ENCODE measurements at places on chromosomes 6 and 20.

- DNase-seq: no peak
Measured at GRCh38 chr6:11622156-11622555, 84.6 kb downstream of the TMEM170B start.

DNA sequence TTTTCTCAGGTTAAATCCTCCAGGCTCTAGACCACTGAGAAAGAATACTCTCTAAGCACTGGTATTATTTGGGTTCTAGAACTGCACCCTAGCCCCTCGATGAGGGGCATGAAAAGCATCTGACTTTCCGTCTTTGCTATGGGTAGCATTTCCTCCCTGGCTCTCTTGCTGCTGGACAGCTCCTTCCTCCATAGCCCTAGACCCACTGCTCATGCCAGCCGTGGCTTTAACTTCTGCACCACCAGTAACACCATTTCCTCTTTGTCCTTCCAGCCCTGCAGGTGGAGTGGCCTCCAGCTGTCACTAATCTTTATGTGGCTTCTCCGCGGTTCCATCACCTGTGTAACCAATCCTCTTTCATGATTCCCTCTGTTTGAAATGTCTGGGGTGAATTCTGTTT, 194.9 kb downstream of the SCP2D1 start:
- no peak for DNase-seq

DNA sequence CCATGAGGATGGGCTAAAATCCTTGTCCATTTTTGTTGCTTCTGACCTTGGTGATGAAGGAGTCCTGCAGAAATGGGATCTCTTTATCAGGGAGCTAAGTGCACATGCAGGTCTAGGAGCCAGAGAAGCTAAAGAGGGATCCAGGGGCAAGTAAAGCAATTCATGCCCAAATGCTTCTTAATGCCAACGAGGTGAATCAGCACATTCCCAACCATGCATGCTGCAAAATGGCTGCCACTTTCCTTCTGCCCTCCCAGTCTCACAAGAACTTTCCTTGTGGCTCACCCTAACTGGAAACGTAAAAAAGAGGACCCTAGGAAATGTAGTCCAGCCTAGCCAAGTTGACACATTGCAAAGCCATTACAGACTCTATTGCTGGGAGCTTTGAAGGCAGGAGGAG, 298.4 kb downstream of the MAFB start:
- no peak for DNase-seq

DNA sequence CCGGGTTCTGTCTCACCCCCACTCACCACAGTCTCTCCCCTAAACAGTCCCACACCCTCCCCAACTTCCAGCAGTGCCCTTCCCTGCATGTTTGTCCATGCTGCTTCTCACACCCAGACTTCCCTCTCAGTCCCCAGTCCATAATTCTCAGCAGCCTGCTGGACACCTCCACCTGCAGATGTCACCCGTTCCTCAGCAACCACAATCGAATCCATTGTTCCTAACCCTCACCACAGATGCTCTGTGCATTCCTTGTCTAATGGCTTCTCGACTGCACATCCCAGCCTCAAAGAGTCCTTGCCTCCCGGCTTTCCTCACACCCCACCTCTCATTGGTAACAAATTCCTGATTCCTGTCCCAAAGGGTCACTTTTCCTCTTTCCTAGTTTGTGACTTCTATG, 55.6 kb downstream of the GOPC start:
- no peak for DNase-seq

DNA sequence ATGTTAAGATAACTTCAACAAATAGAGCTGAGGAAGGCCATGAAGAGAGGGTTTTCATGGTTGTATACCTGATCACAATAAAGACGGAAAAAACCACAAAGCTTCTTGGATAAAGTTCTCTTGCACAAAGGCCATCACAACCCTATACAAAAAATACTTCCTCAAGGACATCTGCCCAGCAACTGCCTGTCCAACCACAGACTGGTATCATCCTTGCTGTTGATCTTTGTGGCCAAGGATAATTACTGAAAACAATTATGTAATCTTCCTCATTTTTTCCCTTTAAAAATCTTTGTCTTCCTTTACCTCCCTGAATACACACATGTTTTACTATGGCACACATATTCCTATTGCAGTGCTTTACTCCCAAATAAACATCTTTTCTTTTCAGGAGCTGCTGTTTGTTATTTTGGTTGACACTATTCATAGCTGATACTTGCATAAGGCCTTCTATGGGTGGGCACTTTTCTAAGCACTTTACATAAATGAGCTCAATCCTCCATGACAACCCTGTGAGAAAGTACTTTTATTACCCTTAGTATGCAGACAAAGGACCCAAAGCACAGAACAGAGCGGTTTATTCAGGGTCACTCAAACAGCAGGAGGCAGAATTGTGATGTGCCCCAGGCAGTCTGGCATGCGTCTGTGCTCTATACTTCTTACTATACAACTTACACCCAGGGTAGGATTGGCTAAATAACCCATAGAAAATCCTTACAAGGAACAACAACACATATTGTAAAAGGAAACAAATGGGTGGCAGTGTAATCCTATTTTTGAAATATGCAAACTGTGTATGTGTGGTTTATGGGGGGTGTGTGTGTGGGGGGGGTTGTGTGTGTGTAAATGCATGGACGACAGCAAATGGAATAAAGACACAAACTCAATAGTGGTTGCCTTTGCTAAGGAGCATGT, 35.1 kb downstream of the SNRNP48 start:
- DNase-seq: no peak

- no peak for DNase-seq
Measured at GRCh38 chr20:19024296-19025035, 188.0 kb upstream of the SLC24A3 start.

- no peak for DNase-seq
Measured at GRCh38 chr6:73636048-73636447, 17.7 kb downstream of the SLC17A5 start.

- DNase-seq: no peak
Measured at GRCh38 chr6:148517470-148517869, 174.8 kb downstream of the SASH1 start.

- no peak for DNase-seq
Measured at GRCh38 chr6:165959627-165960026, 208.0 kb downstream of the TBXT start.

DNA sequence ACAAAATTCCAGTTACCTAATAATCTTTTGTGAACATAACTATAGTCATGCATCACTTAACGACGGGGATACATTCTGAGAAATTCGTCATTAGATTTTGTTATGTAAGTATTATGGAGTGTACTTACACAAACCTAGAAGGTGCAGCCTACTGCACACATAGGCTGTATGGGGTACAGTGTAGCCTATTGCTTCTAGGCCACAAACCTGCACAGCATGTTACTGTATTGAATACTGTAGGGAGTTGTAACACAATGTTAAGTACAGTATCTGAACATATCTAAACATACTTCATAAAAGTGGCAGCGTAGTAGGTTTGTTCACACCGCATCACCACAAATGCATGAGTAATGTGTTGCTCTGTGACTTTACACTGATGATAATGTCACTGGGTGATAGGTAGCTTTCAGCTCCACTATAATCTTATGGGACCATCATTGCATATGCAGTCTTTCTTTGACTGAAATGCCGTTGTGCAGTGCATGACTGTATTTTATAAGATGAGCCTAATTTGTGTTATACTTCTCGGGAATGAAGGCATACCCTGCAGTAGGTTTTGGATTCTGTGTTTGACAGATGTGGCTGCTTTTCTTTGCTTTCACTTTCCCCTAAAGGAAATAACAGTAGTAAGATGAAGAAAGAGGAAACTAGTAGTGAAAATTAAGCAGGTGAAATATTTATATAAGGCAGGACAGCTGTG, 365.6 kb downstream of the FARS2 start:
- peak; percentile 10 for DNase-seq

GRCh38 chr6:156009656-156010055, 554.0 kb upstream of the NOX3 start:
- DNase-seq: no peak

- DNase-seq: no peak
Measured at GRCh38 chr20:19890445-19891051, 126.6 kb upstream of the NAA20 start.

DNA sequence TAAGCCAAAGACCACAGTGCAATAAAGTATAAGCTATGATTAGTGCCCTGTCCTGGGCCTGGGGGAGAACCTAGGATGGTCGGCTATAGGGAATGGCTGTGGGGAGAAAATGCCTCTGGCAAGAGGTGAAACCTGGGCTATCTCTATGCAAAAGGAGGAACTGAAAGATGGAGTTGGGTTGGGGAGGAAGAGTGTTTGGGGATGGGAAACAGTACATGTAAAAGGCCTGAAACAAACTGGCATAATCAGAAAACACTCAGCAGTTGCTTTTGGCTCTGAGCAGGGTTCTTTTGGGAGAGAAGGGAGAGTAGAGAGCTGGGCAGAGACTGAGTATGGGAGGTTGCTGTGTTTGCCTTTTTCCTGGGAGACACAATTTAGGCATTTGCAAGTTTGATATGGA, 31.9 kb upstream of the FUCA2 start:
- no peak for DNase-seq

- DNase-seq: peak; percentile 51
Measured at GRCh38 chr20:64049060-64049877, at the start of gene SOX18. SOX18 (minus strand) TSS chr20:64049639; CDS start chr20:64049516, 123 bp downstream.

DNA sequence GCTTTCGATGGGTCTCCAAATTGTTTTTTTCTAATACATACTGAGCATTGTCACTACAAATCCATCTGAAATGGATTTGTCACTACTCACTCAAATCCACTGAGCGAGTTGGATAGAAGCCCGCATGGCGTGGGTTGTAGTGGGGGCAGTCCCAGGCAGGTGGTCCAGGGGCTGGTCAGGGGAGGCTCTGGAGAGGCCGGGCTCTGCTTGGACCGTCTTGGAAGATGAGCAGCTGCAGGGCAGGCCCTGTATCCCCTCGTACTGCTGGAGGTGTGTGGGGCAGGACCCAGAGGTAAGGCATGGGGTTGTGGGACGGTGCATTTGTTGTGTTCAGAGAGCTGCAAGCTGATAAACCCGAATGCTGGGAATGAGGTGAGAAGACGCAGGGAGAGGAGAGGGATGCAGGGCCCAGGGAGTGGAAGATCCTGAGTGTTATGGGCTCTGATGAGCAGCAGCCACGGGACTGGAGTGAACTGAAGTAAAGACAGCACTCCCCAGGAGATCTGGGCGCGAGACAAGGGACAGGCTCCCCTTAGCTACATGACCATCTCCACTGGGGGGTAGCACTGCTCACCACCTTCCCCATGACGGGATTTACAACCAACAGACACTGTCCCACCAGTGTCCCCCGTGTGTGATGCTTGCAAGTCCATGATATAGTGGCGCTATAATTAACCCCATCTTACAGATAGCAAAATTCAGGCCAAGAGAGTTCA, 45.9 kb downstream of the PSMG4 start:
- DNase-seq: no peak

DNA sequence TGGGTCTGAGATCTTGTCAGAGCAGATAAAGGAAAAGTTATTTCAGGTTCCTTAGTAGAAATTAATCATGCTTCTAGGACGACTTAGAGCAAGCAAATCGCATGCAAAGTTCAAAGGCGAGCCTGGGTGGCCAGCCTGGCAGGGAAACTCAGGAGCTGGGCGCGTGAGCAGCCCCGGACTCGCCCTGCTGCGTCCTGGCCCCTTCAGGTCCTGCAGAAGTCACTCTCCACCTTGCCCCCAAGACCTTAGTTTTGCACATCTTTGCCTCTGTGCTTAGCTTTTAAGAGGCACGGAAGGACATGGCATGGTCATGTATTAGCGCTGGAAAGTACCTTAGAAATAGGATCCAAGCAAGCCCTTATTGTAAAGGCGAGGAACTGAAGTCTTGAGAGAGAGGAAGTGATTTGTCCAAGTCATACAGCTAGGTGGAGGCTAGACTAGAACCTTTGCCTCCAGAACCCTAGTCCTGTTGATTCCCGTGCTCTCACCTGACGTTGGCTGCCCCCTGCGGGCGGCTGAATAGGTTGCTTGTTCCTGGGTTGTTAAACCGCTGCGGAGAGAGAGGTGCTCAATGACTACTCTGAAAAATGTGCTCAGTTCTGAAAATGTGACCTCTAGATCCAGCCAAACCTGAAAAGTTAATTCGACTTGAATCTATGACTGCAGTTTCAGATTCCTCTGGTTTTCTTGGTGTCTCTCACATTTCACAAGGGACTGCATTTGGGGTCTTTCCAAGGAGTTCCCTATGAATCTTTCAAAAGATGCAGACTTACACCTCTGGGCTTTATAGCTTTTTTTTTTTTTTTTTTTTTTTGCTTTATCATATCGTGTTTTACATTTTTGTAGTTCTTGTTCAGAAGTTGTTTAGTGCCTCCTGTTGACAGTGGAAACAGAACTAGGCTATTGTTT, 2.7 kb downstream of the MYB start:
- peak; percentile 84 for DNase-seq

DNA sequence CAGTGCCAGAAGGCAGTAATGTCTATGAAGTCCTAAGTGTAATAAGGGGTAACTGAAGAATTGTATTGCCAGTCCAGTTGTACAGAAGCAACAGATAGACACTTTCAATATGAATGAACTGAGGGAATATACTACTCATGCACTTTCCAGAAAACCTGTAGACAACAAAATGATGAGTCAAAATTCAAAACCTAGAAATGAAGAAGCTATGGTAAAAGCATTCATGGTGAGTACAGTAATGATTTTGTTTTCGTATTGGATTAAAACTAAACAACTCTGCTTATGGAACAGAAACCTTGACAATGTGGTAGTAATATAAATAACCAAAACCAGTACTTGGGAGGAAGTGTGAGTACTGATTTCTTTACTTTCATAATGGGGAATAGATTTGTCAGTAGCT, 35.0 kb downstream of the ARMC2 start:
- no peak for DNase-seq

- no peak for DNase-seq
Measured at GRCh38 chr20:60054716-60055634, 96.8 kb downstream of the CDH26 start.

GRCh38 chr20:54590856-54591255, 115.5 kb downstream of the DOK5 start:
- no peak for DNase-seq

DNA sequence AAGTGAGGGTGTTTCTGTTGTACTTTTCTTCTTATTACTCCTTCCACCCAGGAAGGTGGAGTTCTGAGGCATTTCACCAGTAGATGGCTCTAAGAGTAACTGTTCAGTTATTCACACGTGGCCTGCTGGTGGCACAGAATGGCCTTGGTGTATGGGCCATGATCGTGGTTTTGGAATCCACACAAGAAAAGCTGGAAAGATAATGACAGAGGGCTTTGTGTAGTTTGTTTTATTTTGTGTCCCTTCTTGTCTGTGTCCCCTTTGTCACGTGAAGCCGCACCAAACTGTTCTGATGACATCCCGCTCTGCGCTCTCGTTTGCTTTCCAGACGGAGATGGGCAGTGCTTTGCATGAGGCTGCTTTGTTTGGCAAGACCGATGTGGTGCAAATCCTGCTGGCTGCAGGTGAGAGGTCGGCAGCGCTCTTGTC, 93.4 kb downstream of the ANKS1A start:
- DNase-seq: no peak

DNA sequence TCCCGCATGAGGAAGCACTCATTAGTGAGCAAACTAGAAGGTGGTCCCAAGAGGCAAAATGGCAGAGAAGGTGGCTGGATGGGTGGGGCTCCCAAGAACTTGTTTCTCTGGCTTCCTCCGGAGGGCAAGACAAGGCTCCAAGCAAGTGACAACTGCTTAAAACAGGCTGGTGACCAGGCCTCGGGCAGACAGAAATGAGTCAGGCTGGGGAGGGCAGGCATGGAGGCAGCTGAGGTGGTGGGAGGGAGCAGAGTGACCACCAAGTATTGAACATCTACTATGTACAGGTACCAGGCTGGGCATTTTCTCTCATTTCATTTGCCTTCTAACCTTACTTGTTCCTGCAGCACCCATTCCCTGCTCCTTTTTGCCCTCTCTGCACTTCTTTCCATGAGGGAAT, 33.4 kb downstream of the TNXB start:
- no peak for DNase-seq

GRCh38 chr20:677957-678356, 2.4 kb upstream of the SCRT2 start:
- DNase-seq: no peak

GRCh38 chr20:62476056-62476838, 452 bp upstream of the GATA5 start:
- DNase-seq: peak; percentile 16
